AG08395 (cell line): ENCODE measurements at places on chromosomes 1 and 21.

DNA sequence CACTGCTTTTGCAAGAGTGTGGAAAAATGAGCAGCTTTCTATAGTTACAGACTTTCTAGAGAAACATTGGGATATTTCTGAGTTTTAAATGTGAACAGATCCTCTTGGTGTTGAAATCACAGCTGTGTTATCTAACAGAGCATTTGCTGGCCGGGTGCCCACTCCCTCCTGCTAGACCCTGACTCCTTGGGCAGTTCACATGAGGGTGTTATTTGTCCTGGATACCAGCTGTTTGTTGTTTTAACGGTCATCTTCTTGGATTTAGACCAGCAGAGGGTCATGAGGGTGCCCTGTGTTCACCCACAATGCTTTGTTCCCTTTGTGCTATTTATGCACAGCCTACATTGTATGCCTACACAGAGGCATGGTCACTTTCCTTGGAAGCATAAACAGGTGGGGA, 67.1 kb downstream of the CENPF start:
- DNase-seq, result peak; percentile 26

DNA sequence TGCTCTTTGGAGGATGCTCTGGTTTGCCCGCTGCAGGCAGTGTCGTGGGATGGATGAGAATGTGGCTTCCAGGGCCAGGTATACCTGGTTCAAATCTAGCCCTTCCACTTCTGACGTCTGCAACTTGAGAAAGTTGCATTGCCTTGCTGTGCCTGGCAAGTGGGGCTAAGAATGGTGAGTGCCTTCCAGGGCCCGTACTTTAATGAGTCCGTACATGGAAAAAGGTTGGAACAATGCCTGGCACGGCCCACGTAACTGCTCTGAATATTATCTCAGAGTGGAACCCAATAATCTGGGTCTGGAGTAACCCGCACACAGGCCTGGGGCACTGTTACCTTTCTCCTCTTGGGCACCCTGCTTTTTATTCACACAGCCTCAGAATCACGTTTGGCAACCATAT, 146.7 kb upstream of the EDN2 start:
- DNase-seq, result no peak

DNA sequence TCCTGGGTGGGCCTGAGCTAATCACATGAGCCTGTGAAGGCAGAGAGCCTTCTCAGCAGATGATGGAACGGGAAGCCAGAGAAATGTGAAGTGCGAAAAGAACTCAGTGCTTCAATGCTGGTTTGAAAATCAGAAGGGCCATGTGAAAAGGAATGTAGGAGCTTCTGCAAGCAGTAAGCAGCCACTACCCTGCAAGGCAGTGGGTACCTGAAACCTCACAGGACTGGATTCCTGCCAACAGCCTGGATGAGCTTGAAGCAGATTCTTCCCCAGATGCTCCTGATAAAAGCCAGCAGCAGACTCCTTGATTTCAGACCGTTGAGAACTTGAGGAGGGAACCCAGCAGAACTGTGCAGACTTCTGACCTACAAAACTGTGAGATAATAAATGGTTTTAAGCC, 158.6 kb downstream of the SYT2 start:
- no peak for DNase-seq

DNA sequence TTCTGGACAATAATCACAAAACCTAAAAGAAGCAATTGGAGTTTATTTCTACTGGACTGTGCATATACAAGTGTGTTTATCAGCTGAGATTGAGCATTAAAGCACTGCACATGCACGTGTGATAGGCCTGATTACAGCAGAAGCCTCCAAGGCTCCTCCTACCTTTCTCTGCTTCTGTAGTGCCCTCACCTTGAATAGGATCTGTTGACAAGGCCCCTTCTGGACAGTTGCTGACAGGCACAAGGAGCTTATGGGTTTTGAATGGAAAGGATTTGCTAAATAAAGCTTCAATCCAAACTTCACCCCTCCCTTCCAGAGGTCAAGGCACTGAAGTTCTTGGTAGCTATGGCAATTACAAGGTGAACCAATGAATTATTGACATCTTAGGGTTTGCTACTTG, 7.9 kb upstream of the SGIP1 start:
- DNase-seq, result no peak

DNA sequence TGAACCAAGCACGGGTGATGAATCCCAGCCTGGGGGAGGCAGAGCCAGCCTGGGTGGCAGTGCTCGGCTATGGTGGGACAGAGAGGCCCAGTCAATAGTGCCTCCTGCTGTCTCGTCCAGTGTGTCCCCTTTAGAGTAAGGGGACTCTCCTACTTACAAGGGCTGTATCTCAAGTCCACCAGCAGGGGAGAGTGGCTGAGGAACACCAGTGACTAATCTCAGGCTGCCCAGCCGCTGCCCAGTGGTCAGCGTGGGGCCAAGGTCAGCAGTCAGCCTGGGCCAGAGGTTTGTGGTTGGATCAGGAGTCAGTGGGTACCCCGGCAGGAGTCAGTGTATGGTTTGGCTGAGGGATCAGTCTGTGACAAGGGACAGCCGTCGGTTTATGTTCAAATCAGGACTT, 109.2 kb upstream of the RUNX3 start:
- no peak for DNase-seq

DNA sequence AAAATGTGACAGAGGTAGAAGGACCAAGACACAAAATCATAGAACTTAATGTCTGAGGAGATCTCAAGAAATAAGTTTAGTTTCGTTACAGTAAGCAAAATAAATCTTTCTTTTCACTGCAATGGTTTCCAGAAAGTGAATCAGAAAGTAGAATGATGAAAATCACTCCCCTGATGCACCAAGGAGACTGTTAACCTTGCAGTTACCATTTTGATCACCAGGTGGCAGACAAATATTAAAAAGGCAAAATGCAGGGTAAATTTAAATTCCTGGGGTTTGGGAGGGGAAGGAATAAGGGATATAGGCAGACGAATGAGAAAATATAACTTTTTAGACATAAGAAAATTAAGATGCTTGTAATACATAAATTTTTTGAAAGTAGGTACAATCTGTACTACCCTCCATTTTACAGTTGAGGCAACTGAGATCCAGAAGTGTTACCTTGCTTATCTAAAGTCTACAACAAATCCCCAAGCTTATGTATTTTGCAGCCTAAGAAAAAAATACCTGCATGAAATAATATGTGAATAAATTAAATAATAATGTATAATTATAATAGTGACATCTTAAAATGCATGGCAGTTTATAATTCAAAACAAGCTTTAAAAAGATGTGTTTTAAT, 253.2 kb downstream of the CRB1 start:
- peak; percentile 41 for DNase-seq

- peak; percentile 64 for DNase-seq
Measured at GRCh38 chr1:42931108-42931539, 27.5 kb downstream of the SLC2A1 start.

- DNase-seq, result peak; percentile 52
Measured at GRCh38 chr1:246450611-246451251, 56.3 kb downstream of the SMYD3 start.

GRCh38 chr21:44405091-44405947, 50.0 kb upstream of the LRRC3 start:
- DNase-seq, result no peak

DNA sequence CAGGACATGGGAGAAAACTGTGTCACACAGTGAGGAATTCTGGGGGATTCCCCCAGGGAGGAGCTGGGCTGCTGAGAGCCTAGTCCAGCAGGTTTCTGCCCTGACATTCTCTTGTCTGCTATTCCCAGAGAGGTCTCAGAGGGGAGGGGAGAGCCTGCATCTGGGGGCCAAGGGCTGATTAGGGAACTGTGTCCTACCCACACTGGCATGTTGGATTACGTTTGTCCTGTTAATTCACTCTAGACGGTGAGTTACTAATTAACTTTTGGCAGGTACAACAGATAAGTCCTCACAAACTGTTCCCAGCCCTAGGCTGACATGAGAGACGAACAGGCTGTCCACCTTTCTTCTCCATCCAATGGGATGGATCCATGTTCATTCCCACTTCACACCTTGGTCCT, 2.6 kb upstream of the SH3BGRL3 start:
- DNase-seq, result no peak

DNA sequence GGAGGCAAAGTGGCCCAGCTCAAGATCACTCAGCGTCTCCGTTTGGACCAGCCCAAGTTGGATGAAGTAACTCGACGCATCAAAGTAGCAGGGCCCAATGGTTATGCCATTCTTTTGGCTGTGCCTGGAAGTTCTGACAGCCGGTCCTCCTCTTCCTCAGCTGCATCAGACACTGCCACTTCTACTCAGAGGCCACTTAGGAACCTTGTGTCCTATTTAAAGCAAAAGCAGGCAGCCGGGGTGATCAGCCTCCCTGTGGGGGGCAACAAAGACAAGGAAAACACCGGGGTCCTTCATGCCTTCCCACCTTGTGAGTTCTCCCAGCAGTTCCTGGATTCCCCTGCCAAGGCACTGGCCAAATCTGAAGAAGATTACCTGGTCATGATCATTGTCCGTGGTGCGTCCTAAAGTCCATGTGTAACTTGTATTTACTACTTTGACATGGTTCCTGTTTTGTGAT, 2.7 kb downstream of the RBM15 start:
- no peak for DNase-seq
